ENCODE measurements at places on chromosomes 4 and X.

DNA sequence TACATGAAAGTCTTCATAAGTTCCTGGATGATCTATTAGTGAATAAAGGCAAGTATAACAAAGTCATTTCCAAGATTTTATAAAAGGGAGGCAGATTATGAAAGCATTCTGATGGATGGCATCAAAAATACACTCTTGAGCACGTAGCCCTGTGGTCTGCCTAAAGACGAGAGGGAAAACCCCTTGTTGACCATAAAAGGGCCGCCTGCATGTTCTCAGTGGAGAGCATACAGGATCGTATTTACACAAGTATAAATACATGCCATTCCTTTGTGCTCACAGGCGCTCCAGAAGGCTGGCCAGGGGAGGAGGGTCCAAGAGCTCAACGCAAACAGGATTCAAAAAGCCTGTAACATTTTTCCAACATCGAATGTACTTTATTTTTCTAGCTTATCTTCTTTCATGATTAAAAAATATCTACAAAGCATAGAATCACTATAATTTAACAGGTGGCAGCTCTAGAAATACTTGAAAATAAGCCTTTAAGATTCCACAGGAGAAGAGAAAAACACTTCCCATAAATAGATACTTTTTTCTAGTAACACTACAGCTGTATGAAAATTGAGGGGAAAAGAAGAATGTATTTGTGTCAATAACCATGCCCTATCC lies 29.6 kb downstream of the PDGFC start:
- no peak for DNase-seq

- no peak for DNase-seq
Observed at GRCh38 chr4:118350961-118351360, 1.8 kb downstream of the PRSS12 start.

GRCh38 chrX:8288590-8288989 lies 117.5 kb upstream of the VCX2 start:
- no peak for DNase-seq

DNA sequence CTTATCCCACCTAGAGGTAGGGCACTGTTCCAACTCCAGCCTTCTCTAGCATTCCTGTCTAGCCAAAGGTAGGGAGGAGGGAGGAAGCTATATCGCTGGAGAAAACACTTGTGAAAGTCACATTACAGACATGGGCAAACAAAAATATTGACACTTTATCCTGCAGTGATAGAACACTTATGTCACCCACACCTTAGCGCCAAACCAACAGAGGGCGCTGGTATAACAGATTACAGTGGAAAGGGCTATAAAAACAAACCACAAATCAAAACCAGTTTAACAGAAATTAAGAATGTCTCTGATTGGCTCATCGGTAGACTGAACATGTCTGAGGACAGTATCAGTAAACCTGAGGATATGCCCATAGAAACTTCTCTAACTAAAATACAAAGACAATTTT lies 451.3 kb downstream of the TLL1 start:
- no peak for DNase-seq

DNA sequence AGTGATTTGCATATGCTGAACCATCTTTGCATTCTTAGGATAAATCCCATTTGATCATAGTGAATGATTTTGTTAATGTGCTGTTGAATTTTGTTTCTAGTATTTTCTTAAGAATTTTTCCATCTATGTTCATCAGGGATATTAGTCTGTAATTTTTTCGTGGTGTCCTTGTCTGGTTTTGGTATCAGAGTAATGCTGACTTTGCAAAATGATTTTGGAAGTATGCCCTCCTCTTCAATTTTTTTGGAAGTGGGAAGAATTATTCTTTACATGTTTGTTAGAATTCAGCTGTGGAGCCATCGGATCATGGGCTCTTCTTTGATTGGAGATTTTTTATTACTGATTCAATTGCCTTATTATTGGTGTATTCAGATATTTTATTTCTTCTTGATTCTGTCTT lies 54.0 kb upstream of the TRO start:
- no peak for DNase-seq

DNA sequence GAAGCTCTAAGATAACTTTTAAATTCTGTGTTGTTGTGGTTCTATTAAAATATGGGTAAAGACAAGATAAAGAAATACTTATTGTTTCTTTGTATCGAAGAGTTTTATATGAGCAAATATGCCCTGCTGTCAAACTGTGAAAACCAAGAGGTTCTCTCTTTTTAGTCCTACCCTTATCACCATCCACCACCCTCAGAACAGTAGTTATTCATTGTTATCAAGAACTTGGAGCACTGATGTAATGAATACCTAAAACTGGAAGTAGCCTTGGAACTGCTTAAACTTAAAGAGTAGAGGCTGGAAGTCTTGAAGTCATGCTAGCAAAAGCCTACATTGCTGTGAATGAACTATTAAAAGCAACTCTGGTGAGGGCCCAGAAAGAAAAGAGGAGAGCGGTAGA lies 9.2 kb downstream of the PIR start:
- DNase-seq: no peak

- no peak for DNase-seq
Observed at GRCh38 chr4:128386761-128387599, 99.4 kb upstream of the PGRMC2 start.

GRCh38 chr4:19936476-19936875 lies 315.2 kb upstream of the SLIT2 start:
- no peak for DNase-seq

GRCh38 chr4:3869174-3869572 lies 103.0 kb downstream of the ADRA2C start:
- DNase-seq: no peak

GRCh38 chr4:164442180-164442579 lies 311.8 kb upstream of the SMIM31 start:
- no peak for DNase-seq

- DNase-seq: no peak
Observed at GRCh38 chr4:37219242-37219641, 25.3 kb upstream of the NWD2 start.

GRCh38 chr4:114088481-114088880 lies 109.0 kb upstream of the ARSJ start:
- DNase-seq: no peak

DNA sequence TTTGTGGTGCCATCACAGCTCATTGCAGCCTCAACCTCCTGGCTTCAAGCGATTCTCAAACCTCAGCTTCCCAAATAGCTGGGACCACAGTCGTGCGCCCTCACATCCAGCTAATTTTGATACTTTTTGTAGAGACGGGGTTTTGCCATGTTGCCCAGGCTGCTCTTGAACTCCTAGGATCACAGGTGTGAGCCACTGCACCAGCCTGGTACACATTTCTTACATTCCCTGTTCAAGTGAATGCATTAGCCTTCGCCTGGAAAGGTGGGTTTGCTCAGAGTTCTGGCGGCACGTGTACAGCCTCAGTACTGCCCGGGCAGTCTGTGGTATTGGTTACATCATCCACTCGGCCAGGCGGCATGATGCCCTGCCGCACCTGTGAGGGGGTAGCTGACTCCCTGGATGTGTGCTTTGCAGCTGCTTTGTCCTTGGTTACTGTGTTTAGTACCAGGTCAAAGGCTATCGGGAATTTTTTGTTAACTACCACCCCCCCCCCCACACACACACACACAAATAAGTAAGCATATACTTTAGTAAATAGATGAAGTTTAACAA lies 57.1 kb downstream of the TNIP2 start:
- DNase-seq: no peak

- no peak for DNase-seq
Observed at GRCh38 chr4:78953769-78954666, 14.8 kb upstream of the PAQR3 start.

DNA sequence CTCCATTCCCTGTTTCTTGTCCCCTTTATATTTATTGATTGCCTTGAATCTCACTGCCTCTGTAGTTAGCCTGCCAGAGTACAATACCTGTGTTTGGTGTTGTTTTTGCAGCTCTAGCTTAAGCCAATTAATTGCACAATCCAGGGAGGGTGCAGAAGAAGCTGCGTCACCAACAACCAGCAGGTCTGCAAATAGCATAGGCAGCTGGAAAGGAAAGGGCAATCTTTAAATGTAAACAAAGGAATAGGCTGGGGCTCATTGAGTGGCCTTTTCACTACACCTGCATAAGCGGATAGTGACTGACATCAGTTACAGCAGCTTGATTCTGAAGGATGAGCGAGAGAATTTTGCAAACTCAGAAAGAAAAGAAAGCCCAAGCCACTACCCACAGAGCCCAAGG lies 106.8 kb upstream of the RAI2 start:
- no peak for DNase-seq

GRCh38 chr4:52201715-52202114 lies 150.6 kb downstream of the SPATA18 start:
- DNase-seq: no peak

GRCh38 chr4:73575660-73576059 lies 44.6 kb downstream of the RASSF6 start:
- no peak for DNase-seq

- no peak for DNase-seq
Observed at GRCh38 chr4:129900430-129900953, 804.5 kb downstream of the C4orf33 start.

DNA sequence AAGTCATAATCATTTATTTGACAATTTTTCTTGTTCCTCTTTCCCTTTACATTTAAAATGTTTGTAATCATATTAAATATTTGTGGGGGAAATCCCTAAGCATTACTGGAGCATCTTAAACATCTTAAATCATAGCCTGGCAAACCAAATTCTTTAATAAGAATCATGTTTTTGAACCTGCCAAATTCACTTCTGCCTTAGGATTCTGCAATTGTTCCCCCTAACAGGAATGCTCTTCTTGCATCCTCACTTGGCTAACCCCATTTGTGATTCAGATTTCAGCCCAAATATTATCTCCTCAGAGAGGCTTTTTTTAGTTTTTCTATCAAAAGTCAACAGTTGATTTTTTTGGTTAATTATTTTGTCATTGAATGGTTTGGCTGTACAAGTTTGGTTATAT lies 241.1 kb downstream of the MAPK10 start:
- no peak for DNase-seq

DNA sequence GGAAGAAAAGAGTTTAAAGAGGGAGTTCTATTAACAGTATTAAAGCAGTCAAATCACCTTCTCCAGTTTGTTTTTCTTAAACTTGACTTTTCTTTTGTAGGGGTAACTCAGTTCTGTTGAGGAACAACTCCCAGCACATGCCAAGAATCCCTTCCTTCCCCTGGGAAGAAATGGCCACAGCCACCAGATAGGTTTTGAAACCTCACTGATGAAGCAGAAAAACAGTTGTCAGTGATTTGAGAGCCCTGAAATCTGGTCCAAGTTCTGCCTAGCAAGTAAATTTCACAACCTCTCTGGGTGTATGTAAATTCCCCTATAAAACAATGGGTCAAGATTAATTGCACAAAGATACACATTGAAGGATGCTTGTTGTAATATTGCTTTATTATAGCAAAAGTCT lies 167.1 kb downstream of the DHX15 start:
- DNase-seq: no peak

- no peak for DNase-seq
Observed at GRCh38 chr4:40848251-40848650, 98.5 kb downstream of the NSUN7 start.

DNA sequence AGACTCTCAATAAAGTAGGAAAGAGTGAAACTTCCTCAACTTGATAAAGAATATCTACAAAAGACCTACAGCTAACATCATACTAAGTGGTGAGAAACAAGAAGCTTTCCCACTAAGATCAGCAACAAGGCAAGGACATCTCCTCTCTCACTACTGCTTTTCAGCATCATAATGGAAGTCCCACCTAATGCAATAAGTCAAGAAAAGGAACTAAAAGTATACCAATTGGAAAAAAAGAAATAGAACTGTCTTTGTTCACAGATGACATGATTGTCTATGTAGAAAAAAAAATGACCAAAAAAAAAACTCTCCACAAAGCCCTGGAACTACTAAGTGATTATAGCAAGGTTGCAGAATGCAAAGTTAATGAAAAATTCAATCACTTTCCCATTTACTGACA lies 25.1 kb upstream of the SH3RF1 start:
- DNase-seq: no peak

- DNase-seq: no peak
Observed at GRCh38 chrX:105694839-105695238, 127.5 kb upstream of the NRK start.

- no peak for DNase-seq
Observed at GRCh38 chr4:828641-829271, 2.8 kb upstream of the CPLX1 start.

DNA sequence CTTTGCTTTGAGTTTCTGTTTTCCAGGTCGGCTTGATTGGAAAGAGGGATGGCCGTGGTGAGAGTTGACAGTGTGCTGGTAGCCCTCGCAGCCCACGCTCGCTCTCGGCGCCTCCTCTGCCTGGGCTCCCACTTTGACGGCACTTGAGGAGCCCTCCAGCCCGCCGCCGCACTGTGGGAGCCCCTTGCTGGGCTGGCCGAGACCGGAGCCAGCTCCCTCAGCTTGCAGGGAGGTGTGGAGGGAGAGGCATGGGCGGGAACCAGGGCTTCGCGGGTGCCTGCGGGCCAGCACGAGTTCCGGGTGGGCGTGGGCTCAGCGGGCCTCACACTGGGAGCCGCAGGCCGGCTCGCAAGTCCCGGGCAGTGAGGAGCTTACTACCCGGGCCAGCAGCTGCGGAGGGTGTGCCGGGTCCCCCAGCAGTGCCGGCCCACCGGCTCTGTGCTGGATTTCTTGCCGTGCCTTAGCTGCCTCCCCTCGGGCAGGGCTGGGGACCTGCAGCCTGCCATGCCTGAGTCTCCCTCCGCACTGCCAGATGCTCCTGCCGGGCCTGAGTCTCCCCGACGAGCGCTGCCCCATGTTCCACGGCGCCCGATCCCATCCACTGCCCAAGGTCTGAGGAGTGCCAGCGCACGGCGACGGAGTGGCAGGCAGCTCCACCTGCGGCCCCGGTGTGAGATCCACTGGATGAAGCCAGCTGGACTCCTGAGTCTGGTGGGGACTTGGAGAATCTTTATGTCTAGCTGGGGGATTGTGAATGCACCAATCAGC lies 166.4 kb upstream of the FAT1 start:
- DNase-seq: no peak

GRCh38 chr4:31545755-31546154 lies 825.6 kb downstream of the PCDH7 start:
- no peak for DNase-seq

- DNase-seq: no peak
Observed at GRCh38 chr4:54780149-54780495, 122.4 kb downstream of the KIT start.

- DNase-seq: no peak
Observed at GRCh38 chr4:89957046-89957926, 62.6 kb downstream of the MMRN1 start.

DNA sequence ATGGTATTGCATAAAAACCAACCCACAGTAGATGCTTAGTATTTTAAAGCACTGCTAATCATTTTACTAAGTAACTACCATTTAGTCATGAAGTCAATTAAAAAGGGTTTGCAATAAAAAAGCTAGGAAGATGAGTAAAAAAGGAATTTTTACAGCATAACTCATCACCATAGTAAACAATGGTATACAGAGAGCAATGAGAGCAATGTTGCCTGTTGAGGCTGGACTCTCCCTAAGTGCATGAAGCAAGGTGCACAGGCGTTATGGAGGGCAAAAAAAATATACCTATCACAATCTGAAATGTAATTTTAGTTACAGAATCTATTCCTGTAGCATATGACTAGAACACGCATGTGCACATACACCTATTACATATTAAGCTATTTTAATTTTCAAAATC lies 129.6 kb upstream of the BMP3 start:
- DNase-seq: no peak
